ENCODE measurements at places on chromosomes 1 and 21. TPM values are rescaled to one million over a fixed set of nuclear protein-coding genes. Genes with fewer than 3 reads are reported as not detected.

GRCh38 chr1:204426971-204427701 is 15.5 kb upstream of the PPP1R15B start:
- no peak for DNase-seq

GRCh38 chr1:7295946-7296345 is 475.1 kb upstream of the VAMP3 start:
- DNase-seq = no peak

The SPRR2G gene
- not detected for total RNA-seq

The TIE1 gene
- 0.53 TPM for total RNA-seq

The AGBL4 gene
- not detected for total RNA-seq

The SLC45A1 gene
- total RNA-seq = 0.26 TPM

Data from bronchial epithelial cell (primary cell).